ENCODE measurements at places on chromosomes 5 and 9. TPM values are rescaled to one million over a fixed set of nuclear protein-coding genes. Genes with fewer than 3 reads are reported as not detected.
A peak's percentile ranks its signal among the peaks of the same experiment; 100 is the strongest.

DNA sequence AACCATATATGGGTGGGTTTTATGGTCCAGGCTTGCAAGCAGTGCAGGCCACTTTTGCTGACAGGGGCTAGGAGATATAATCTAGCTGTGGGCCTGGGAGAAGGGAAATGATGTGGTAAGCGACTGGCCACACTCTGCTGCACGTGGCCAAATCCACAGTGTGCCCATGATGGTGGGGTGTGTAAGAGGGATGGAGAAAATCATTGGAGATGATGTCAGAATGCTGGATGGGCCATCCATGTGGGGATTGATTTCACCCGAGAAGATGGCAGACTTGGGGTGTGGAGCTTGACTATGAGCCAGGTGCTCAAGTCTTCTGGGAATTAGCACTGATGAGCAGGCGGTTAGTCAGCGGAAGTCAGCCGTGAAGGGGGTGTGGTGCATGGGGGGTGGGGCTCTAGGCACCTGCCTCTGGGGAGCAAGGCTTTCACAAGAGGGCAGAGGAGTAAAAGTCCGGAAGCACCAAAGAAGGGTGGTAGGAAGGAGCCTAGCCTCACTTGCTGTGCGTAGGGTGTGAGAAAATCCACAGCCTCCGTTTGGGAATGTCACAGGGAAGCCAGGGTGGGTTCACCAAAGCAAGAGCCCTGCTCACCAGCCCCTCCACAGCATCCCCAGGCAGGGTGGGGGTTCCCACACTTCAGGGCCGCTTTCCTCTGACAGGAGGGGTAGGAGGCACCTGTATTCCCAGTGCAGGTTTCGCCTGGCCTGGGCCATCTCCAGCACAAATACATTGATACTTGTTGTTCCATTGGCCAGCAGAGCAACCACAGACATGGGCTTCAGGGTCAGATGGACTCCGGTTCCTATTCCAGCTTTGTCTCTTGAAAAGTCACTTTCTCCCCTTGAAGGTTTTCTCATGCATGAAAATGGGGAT lies 44.5 kb upstream of the ANGPTL2 start:
- DNase-seq: peak; percentile 65

- DNase-seq: peak; percentile 96
Observed at GRCh38 chr5:72441862-72442540, 65.2 kb downstream of the ZNF366 start.

- no peak for DNase-seq
Observed at GRCh38 chr9:121683652-121684051, 32.2 kb downstream of the DAB2IP start.

DNA sequence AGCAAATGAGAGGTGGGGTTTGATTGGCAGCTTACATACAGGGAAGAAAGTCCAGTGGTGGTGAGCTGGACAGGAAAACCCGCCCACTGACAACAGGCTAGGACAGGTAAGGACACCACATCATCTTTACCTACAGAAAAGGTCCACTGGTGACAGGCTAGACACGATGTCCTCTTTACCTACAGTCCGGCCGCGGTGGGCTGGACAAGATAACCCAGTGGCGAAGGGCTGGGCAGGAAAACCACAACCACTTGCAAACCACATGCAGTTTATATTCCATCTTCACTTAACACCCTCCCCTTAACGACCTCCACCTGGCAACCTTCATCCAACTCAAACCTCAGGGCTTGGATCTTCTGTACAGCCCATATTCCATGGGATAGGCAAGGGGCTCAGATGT lies 5.0 kb upstream of the NIPAL4 start:
- no peak for DNase-seq

Gene TMEM174
- total RNA-seq: not detected

Gene ENTPD2
- not detected for total RNA-seq
